ENCODE measurements at places on chromosomes 12 and 14.

- no peak for DNase-seq
Measured at GRCh38 chr14:53368066-53368465, 214.9 kb upstream of the DDHD1 start.

DNA sequence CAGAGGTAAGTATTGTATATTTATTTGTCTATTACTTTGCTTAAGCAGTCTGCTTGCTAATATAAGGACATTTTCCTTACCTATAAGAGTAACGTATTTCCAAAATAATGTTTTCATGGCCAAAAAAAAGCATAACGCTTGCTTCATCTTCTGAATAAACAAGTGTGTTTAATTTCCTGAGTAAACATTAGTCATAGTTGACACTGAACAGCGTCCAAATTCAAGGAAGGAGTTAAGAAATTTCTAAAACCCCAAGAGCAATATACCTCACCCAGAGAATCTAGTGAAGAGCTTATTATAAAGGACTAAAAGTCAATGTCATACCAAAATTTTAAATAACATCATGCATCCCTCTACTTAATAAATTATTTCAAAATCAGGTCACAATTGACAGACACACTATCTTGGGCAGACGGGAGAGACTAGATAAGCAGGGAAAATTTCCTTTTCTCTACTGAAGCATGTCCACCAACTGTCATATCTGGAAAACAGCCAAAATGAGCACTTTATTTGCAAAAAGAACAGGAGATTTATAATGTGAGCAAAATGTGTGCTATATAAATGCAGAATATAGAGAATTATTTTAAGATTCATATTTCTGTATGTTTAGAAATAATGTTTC, 25.1 kb downstream of the ANKS1B start:
- DNase-seq, result no peak

GRCh38 chr12:50981319-50982239, 29.2 kb downstream of the HIGD1C start:
- DNase-seq, result no peak

GRCh38 chr12:19456176-19456575, 16.9 kb downstream of the AEBP2 start:
- no peak for DNase-seq

All from GM06990 (cell line).